ENCODE measurements at places on chromosomes 6 and 20.

- DNase-seq, result peak; percentile 57
These were observed 201.0 kb upstream of the CEP162 start for GRCh38 chr6:84428300-84428907.

- no peak for DNase-seq
These were observed 80.1 kb downstream of the GMDS start for GRCh38 chr6:2165286-2165685.

GRCh38 chr20:59788811-59789397 is 144.5 kb downstream of the SYCP2 start:
- no peak for DNase-seq

- peak; percentile 45 for DNase-seq
These were observed 76.4 kb upstream of the RNF24 start for GRCh38 chr20:4091490-4092479.

- DNase-seq, result no peak
These were observed 16.0 kb upstream of the TAAR1 start for GRCh38 chr6:132675002-132675401.

DNA sequence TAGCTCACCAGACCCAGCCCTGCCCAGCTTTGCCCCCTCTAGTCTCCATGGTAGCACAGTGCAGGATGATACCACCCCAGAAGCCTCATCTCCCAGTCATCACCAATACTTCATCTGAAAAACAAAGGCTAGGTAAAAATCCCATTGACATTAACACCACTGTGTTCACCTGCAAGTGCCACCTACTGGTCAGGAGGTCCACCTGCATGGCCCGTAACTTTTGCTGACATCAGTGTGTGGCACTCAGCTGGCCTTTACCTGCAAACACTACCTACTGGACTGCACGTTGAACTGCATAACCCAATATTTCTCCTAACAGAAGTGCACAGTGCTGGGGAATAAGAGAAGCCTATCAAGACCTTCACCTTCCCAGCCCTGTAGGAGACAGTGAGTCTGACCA is 234.7 kb upstream of the ADGRB3 start:
- no peak for DNase-seq

Measured in HAP-1 (cell line).